ENCODE measurements at places on chromosomes 7 and 10.

GRCh38 chr7:80127412-80128160 is 7.0 kb upstream of the GNAI1 start:
- no peak for DNase-seq

DNA sequence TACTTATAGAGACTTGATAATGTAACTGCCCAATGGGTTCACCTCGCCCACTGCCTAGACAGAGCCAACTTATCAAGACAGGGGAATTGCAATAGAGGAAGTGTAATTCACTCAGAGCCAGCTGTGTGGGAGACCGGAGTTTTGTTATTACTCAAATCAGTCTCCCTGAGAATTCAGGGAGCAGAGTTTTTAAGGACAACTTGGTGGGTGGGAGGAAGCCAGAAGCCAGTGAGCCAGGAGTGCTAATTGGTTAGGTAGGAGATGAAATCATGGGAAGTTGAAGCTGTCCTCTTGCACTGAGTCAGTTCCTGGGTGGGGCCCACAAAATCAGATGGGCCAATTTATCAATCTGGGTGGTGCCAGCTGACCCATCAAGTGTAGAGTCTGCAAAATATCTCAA is 20.1 kb upstream of the C7orf33 start:
- no peak for DNase-seq

DNA sequence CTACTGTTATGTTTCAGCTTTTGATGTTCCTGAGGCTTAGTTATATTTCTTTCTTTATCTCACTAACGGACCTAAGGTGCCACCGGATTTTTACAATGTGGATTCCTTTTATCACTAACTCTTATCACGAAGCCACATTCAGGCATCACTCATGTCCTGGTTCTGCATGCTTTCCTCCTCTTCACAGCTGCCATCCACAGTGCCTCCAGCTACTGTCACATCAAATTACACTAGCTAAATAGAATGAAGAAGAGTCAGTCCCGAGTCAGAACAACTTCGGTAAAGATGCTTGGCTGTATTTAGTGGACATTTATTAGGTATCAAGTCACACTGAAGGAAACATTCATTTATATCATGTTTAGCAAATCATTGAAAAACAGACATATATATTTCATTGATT is 153.2 kb downstream of the NEBL start:
- no peak for DNase-seq

DNA sequence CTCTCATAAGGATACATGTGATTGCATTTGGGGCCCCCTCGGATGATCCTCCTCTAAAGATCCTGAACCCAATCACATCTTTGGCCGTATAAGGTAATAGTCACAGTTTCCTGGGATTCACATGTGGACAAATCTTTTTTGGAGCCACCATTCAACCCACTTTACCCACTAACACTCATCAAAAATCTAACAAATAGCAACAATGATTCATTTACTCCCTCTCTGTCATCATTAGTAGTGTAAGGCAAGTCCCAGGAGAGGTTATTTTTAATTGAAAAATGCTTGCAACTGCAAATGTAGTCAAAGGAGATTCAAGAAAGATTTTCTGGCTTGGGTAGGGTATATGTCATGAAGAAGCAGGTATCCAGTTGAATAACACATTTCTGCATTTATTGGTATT is 9.9 kb upstream of the SMKR1 start:
- DNase-seq: no peak

- no peak for DNase-seq
Observed at GRCh38 chr7:30091491-30091912, 43.3 kb upstream of the MTURN start.

Data from activated naive CD4-positive, alpha-beta T cell treated with Interleukin-2 at 50 U/mL for 16 hours (primary cell).